ENCODE measurements at places on chromosomes 7 and 10.

DNA sequence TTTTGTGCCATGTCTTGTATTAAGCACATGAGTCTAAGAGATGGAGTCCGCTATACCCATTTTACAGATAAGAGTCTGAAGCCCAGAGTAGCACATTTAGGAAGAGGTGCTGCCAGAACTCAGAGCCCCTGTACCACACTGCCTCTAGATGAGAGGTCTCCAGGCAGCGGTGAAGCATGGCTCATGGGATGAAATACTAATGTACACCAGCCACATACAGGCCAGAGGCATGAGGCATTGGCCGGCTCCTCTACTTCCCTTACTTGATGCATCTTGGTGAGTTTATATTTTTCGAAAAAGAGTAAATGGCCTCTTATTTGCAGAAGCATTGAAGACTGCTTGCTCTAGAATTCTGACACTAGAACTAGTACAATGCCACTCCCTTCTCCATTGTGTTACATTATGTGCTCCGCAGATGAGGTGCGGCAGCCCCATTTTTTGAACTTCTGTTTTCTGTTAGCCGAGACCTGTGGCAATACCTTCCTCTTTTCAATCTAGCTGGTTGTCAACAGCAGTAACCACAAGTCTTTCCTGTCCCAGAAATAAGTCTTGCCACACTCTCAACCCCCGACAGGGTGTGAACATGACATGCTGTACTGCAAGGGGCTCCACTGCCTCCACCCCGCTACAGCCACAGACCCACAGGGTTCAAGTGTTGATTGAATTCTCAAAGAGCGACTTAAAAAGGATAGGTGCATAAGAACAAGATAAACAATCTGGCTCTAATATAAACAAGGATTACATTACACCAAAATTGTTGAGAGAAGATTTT, 145.3 kb downstream of the CELF2 start:
- DNase-seq = peak; percentile 90

DNA sequence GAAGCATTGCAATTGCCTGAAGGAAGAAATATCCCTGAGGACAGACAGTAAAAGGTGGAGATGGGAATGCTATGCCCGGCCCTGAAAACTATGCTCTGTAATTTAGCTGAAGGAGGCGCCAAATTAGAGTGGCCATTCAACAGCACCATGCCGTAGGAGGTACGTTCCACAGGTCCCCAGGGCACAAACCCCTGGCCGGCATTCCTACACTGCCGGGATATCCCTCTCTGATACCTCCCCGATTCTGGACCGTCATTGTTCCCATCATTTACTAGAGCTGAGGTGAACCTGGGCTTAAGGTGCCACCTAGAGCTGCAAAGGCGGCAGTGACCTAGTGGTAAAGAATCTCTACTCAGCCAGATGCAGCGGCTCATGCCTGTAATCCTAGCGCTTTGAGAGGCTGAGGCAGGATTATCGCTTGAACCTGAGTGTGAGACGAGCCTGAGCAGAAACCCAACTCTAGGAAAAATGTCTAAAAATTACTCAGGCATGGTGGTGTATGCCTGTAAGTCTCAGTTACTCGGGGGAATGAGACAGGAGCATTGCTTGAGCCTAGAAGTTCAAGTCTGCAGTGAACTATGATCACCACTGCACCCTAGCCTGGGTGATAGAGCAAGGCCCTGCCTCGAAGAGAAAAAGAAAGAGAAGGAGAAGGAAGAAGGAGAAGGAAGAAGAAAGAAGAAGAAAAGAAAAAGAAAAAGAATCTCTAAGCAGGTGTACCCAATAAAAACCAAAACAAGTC, 53.0 kb upstream of the TNKS2 start:
- DNase-seq = no peak

DNA sequence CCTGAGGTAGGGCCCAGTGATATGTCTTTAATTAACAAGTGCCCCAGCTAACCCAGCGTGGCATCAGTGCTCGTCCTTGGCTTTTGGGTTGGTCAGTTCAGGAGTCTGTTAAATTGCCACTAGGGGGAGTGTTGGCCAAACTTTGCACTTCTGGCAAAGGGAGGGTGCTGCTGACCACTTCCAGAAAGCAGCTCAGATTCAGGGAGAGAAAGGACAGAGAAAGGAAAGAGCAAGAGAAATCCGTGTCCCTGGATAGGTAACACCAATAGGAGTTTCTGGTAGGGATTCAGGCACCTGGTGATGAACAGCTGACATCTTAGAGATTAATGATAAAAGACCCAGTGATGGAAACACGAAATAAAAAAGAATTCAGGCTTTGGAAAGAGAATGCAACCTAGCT, 243.1 kb upstream of the AOAH start:
- no peak for DNase-seq

- no peak for DNase-seq
Observed at GRCh38 chr7:150363370-150363769, 5.3 kb upstream of the REPIN1 start.

GRCh38 chr10:16765509-16766375, 51.5 kb downstream of the RSU1 start:
- DNase-seq = no peak

GRCh38 chr7:148746135-148746534, 47.4 kb downstream of the CUL1 start:
- DNase-seq = no peak

DNA sequence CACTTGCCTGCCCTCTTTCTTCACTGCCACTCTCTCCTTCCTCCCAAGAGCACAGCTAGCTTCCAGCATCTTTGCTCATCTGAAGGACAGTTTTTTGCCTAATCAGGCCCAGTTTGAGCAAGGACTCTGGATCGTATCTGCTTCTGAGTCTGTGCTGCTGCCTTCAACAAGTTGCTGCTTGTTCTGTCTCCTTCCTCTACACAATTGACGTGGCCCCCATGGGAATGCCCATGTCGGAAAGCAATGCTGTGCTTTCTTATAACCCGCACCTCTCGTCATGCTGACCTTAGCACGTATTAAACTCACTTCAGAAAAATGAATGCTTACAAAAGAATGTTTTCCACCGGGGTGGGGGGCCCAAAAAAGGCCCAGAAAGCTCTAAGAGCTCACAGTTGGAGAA, 324.7 kb upstream of the C7orf33 start:
- DNase-seq = no peak

- no peak for DNase-seq
Observed at GRCh38 chr7:80181411-80181810, 46.8 kb downstream of the GNAI1 start.

- no peak for DNase-seq
Observed at GRCh38 chr10:108653531-108653930, 1269.8 kb downstream of the XPNPEP1 start.

DNA sequence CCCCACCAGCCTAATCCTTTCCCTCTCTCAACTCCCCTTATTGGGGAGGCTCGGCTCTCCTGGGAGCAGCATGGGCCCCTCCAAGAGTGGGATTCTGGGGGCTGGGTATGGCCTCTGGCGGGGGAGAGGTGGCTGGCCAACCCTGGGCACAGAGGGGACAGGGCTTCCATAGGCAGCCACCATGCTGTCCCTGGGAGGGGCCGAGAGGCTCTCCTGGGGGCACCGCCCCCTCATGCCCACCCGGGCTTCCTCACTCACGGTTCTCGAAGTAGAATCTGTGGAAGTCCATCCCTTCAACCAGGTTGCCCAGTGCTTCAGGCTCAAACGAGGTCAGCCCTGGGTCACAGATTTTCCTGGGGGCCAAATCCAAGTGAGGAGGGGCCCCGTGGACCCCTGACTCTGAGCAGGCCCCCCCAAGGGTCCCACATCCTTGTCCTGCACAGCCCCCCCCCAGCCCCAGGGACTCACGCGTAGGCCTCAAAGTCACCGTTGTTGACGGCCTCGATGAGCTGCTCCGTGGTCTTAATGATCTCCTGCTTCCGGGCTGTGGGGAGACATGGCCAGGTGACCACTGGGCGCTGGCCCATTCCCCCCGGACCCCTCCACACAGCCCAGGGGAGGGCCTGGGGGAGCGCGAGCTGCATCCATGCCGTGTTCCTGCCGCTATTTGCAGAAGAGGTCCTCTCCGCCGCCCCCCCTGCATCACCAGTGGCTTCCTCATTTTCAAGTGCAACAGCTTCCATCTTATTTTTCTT, 19.8 kb downstream of the YKT6 start:
- no peak for DNase-seq

DNA sequence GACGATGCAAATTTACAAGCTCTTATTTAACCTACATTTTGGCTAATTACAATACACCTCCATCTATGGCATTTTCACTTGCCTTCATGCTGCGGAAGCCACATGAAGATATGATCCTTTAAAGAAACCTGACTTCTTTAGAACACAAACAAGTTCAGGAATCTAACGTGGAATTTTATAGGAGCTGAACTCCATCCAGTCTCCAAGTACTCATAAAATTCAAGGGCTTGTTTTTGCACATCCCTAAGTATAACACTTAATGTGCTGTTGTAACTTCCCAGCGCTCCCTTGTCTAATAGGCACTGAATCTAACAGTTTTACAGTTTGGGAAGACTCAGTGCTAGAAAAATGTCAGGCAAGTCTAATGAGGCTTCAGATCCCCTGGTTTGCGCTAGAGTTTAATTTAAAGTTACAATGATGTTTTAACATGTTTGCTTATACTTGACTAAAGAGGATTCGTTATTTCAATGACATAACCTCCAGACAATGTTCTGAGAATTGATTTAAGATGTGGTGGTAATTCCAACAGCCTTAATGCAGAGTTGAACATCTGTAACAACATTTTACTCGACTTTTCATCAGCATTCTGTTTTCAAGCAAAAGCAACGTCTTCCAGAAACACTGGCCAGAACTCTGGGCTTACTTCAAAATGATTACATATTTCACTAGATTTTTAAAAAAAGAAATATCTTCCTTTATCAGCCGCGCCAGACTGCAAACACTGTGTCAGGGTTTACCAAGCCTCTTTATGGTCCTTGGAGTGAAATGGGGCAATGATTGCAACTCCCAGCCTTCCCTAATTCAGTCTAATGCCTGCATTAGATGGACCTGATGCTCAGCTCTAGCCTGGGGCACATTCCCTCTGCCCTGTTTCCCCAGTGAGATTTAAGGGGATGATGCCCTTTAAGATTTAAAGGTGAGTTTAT, 664.3 kb downstream of the KCNMA1 start:
- no peak for DNase-seq

DNA sequence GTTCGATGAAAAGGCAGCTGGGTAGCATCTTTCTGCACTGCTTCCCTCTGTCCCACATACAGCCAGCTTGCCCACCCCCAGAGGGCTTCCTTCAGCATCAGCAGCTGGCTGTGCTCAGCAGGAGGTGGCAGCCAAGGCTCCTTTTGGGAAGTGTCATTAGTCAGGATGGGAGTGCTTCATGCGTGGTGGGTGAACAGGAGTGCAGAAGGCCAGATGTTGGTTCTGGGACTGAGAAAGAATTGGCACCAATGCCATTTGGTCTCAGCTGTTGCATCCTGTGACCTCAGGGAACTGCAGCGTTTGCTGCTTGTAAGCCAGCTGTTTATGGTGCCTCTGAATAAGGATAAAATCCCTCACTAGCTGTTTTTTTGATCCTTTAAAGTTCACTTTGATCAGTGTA, 131.1 kb upstream of the SORCS3 start:
- DNase-seq = no peak

GRCh38 chr7:39656415-39656814, 33.0 kb downstream of the RALA start:
- no peak for DNase-seq

GRCh38 chr7:4631380-4632179, 50.5 kb upstream of the FOXK1 start:
- no peak for DNase-seq
